ENCODE measurements at places on chromosomes 16 and 17. TPM values are rescaled to one million over a fixed set of nuclear protein-coding genes. Genes with fewer than 3 reads are reported as not detected.

GRCh38 chr16:57224651-57225335 lies 20.3 kb upstream of the ARL2BP start:
- DNase-seq: no peak
- no peak overlapping the region for H3K27ac ChIP-seq
- no peaks in the 10 kb centered on the region for H3K4me1 ChIP-seq
- H3K27me3 ChIP-seq: no peaks in the 10 kb centered on the region
- H3K4me3 ChIP-seq: no peak overlapping the region

DNA sequence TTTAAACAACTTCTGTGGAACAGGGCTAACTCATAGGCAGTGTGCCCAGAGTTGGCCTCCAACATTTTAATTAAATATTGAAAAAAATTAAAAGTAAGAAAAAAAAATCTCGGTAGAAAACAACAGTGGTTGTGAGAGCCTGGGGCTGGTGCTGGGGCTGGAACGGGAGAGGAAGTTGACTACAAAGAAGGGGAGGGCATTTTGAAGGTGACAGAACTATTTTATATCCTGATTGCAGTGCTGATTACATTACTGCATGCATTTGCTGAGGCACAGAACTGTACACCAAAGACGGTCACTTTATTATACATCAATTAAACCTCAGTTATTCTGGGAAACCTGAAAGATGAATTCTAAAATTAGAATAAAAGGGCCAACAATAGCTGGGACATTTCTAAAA lies 142.5 kb downstream of the PARN start:
- peak overlapping the region; percentile 27 for H3K27ac ChIP-seq
- peaks cover 34% of the 10 kb centered on the region for H3K4me1 ChIP-seq
- no peaks in the 10 kb centered on the region for H3K27me3 ChIP-seq
- no peaks in the 10 kb centered on the region for H3K36me3 ChIP-seq
- H3K4me3 ChIP-seq: no peak overlapping the region

GRCh38 chr17:82753201-82753464 lies 1.3 kb downstream of the TBCD start:
- H3K36me3 ChIP-seq: no peaks in the 10 kb centered on the region
- H3K4me1 ChIP-seq: peaks cover 24% of the 10 kb centered on the region
- peaks cover 17% of the 10 kb centered on the region for H3K27me3 ChIP-seq
- DNase-seq: peak; percentile 10
- H3K27ac ChIP-seq: no peak overlapping the region

DNA sequence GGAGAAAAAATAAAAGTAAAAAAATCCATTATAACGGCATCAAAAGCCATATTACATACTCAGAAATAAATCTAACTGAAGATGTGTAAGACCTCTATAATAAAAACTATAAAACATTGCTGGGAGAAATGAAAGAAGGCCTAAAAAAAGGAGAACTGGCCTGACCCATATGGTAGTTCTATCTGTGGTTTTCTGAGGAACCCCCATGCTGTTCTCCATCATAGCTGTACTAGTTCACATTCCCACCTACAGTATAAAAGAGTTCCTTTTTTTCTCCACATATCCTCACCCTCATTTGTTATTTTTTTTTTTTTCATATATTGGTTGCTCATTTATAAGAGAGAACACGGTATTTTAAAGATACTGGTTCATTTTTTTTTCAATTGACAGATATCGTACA lies 191.8 kb downstream of the STX8 start:
- H3K27me3 ChIP-seq: no peaks in the 10 kb centered on the region
- no peak overlapping the region for H3K4me3 ChIP-seq

GRCh38 chr16:11329071-11329491 lies 16.2 kb upstream of the RMI2 start:
- H3K4me1 ChIP-seq: peaks cover 18% of the 10 kb centered on the region
- H3K27me3 ChIP-seq: no peaks in the 10 kb centered on the region
- peak overlapping the region; percentile 34 for H3K4me3 ChIP-seq
- peak; percentile 90 for DNase-seq

DNA sequence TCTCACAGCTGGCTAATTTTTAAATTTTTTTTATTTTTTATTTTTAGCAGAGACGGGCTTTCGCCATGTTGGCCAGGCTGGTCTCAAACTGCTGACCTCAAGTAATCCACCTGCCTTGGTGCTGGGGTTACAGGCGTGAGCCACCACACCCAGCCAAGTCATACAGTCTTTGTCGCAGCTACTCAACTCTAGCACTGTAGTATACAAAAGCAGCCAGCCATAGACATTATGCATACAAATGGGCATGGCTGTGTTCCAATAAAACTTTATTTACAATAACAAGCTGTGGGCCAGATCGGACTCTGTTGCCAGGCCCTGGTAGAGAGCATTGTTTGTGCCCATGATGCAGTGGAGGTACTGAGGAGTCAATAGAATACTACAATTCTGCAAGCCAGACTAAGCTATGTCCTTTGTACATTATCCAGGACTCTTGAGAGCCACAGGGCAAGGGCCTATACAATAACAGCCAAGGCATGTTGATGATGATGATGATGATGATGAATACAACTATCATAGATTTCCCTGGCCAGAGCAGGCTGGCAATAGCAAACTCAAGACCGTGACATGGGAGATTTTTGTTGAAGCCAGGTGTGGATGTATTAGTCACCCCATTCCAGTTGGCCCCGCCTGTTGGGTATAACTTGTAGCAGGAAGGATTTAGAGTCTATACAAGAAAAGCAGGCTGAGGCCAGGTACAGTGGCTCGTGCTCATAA lies 101.8 kb downstream of the MYH11 start:
- H3K27ac ChIP-seq: no peak overlapping the region
- no peak for DNase-seq
- H3K27me3 ChIP-seq: no peaks in the 10 kb centered on the region

DNA sequence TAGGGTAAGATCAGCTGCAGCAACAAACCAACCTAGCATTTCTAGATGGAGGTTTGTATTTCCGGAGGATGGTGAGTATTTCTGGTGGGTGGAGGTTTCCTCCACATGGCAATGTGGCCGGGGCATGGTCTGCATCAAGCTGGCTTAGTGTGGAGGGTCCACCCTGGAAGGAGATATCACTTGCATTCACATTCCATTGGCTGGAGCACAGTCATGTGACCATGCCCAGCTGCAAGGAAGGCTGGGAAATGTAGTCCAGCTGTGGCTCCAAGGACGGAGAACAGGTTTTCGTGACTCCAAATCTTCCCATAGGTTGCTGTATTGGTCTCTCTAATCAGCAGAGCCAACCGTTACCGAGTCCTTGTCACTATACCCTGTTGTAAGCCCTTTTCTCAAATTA lies 68.7 kb downstream of the RAI1 start:
- H3K36me3 ChIP-seq: no peaks in the 10 kb centered on the region
- no peaks in the 10 kb centered on the region for H3K27me3 ChIP-seq
- H3K4me1 ChIP-seq: peaks cover 31% of the 10 kb centered on the region
- H3K27ac ChIP-seq: no peak overlapping the region
- peak; percentile 96 for DNase-seq
- H3K4me3 ChIP-seq: no peak overlapping the region

DNA sequence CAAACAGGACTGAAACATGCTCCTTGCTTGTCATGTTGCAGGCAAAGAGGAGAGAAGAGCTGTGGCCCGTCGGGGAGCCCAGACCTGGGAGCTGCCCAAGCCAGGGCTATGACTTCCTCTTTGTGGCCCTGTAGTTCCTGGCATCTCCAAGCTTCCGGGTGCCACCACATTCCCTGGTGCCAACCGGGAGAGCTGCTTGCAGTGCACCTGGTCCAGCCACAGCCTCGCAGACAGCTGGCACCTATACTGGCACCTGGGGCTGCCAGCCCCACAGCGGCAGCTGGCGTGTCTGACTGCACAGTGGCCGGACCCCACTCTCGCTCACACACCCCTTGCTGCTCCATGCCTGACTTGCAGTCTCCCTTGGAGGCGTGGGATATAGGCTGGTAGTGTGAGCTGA lies 37.1 kb upstream of the FOXJ1 start:
- no peak overlapping the region for H3K4me3 ChIP-seq
- H3K27me3 ChIP-seq: no peaks in the 10 kb centered on the region
- H3K4me1 ChIP-seq: peaks cover 8% of the 10 kb centered on the region
- no peak overlapping the region for H3K27ac ChIP-seq

DNA sequence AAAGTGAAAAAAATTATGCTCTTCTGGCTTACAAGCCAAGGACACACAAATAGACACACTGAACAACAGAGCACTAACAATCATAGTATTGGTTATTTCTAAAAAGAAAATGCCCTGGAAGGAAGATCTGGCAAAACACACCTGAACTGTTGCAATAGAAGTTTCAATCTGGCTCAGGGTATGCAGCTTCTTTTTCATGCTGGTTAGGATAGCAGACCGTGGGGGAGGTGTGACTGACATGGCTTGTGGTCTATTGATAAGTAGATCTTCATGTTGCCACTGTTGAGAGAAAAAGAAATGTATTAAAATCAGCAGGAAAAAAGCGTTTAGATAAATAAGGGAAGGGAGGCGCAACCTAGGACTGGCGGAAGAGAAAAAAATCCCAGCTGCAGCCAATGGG lies 26.5 kb upstream of the ARL6IP1 start:
- no peak for DNase-seq
- H3K36me3 ChIP-seq: peaks cover 39% of the 10 kb centered on the region
- no peaks in the 10 kb centered on the region for H3K27me3 ChIP-seq
- H3K4me3 ChIP-seq: no peak overlapping the region
- H3K4me1 ChIP-seq: no peaks in the 10 kb centered on the region

DNA sequence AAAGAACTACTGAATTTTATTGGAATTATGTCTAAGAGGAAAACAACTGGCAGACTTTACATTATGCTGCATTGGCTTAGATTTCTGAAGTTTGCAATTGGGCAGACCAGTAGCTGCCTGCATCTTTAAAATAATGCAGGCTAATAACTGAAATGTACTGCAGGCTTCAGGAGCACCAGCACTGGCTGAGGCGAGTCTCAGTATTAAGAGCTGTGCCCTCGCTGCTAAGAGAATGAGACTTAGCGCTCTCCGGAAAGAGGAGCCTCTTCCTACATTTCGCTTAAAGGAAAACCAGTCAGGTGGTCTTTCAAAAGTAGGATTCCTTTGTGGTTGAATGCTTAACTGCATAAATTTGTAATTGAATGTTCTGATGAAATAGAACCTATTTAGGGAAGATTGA lies 885 bp downstream of the CNTNAP4 start:
- no peaks in the 10 kb centered on the region for H3K36me3 ChIP-seq
- peaks cover 15% of the 10 kb centered on the region for H3K27me3 ChIP-seq
- no peak for DNase-seq
- H3K4me3 ChIP-seq: no peak overlapping the region
- peaks cover 8% of the 10 kb centered on the region for H3K4me1 ChIP-seq

- H3K4me3 ChIP-seq: peak overlapping the region; percentile 58
- H3K27ac ChIP-seq: no peak overlapping the region
- H3K36me3 ChIP-seq: no peaks in the 10 kb centered on the region
- H3K27me3 ChIP-seq: peaks cover 34% of the 10 kb centered on the region
- DNase-seq: no peak
- H3K4me1 ChIP-seq: peaks cover 11% of the 10 kb centered on the region
Measured at GRCh38 chr17:81646869-81647600, 9.3 kb downstream of the PDE6G start.

The ODAD4 gene
- 1.8 TPM for total RNA-seq

The SEPTIN1 gene
- total RNA-seq: 0.35 TPM

The ORAI3 gene
- 15.9 TPM for total RNA-seq

The BOLA2 gene
- 22.1 TPM for total RNA-seq

The KRTAP4-6 gene
- total RNA-seq: not detected
